ENCODE measurements at places on chromosomes 11 and 22. TPM values are rescaled to one million over a fixed set of nuclear protein-coding genes. Genes with fewer than 3 reads are reported as not detected.

- no peak for DNase-seq
Observed at GRCh38 chr11:24609192-24610119, 112.6 kb downstream of the LUZP2 start.

DNA sequence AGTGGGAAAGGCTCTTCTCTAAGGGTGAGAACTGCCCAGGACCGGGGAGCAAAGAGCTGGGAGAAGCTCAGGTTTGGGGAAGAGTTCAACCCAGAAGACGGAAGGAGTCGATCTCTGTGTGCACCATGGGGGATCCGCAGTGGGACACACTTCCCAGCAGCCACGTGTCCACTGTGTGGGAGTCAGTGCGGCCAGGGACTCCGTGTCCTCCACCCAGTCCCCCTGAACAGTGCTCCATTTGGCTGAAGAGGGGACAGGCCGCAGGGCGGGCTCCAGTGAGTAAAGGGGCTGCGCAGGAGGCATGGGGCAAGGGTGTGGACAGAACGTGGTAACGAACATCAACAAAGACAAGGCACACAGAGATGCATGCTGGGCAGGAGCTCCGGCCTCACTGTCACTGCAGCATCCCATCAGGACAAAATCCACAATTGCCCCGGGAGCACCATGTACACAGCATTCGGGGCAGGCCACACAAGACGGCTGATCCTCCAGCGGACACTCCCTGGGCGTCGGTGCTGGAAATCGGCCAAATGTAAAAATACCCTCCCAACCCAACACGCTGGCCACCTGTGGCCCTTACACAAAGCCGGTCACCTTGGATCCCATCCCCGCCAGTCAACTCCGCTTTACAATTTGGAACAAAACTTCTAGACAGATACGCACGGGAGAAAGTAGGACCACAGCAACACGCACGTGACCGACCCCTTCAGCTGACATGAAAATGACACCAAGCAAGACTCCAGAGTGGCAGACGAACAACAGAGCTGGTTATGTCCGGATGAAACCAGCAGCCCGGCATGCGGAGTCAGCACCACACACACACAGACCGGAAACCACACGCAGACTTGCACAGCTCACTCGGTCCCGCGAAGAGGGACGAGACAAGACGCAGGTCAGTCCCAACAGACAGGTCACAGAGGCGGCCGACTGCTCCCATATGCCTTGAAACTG is 366.8 kb downstream of the SHANK2 start:
- DNase-seq, result no peak

GRCh38 chr22:31343235-31344191 is 2.6 kb downstream of the PATZ1 start:
- peak; percentile 37 for DNase-seq

DNA sequence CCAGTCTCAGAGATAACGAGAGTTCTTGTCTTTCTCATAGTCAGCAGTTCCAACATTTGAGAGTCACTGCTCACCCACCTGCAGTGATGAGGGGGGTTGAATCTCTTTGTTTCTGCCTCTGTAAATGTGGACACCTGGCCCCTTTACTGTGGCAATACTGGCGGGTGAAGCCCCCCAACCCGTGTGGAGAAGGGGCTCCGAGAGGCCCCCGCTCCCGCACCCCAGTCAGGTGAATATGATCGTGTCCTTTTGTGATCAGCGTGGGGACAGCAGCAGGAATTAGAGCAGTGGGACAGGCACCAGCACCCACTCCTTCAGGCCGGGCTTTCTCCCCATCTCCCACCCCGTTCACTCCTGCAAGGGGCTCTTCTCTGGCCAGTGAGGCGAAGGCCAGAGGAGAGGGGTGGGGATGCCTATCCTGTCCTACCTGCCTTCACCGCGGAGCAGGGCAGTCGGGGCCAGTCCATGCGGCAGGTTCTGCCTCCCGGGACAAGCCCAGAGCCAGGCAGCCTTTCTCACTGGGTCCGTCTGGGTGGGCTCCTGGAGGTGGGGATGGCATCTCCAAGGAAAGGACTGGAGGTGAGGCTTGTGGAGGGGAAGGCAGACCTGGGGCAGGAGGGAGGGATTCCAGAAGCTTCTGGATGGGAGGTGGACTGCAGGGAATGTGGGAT is 12.7 kb upstream of the CELSR1 start:
- no peak for DNase-seq

- no peak for DNase-seq
Observed at GRCh38 chr11:75342966-75343870, 8.2 kb downstream of the ARRB1 start.

GRCh38 chr22:44968736-44969135 is 41.1 kb downstream of the PHF21B start:
- no peak for DNase-seq

- DNase-seq, result peak; percentile 38
Observed at GRCh38 chr22:23119494-23120414, 22.0 kb downstream of the RSPH14 start.

- no peak for DNase-seq
Observed at GRCh38 chr11:255176-255575, 18.4 kb downstream of the PSMD13 start.

Gene CRYBA4
- total RNA-seq, result not detected

Gene PGA5
- not detected for total RNA-seq

Gene C22orf42
- total RNA-seq, result not detected

Gene BLID
- total RNA-seq, result not detected

Gene TREH
- total RNA-seq, result not detected

Gene DKK3
- 55.1 TPM for total RNA-seq
